ENCODE measurements at places on chromosomes 1 and 21.

DNA sequence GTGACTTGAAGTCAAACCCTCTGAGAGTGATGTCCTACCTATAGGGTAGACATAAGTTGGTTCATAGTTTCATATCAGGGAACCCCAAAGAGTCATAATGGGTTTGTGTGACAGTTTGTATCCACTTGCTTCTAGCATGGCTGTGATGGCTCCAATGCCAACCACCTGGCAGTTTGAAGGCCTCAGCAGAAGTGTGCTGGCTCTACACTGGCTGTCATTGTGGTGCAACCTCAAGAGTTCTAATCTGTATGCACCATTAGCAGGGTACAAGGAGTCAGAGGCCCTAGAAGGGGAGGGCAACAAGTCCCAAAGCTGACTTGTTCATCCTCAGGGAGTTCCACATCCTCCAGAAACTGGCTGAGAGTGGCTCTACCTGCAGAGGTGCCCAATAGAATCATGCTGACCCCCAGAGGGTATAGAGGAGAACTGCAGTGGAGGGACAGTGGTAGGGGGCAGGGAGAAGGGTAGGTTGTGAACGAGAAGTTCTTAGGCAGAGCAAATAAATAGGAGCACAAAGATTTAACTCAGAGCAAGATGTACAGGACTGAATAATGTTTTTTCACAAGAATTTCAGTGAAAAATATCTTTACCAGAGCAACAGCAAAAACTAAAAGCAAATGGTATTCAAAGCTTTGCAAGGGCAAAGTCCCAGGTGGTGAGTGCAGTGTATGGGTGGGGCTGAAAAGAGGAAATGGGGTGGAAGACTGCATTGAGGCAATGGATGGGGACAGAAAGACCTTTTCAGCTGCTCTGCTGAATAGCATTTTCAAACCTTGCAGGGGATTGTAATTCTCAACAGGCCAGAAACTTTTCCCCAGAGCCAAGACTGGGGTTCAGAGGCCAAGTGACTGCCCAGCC is 3.2 kb downstream of the FCRL2 start:
- no peak for DNase-seq

DNA sequence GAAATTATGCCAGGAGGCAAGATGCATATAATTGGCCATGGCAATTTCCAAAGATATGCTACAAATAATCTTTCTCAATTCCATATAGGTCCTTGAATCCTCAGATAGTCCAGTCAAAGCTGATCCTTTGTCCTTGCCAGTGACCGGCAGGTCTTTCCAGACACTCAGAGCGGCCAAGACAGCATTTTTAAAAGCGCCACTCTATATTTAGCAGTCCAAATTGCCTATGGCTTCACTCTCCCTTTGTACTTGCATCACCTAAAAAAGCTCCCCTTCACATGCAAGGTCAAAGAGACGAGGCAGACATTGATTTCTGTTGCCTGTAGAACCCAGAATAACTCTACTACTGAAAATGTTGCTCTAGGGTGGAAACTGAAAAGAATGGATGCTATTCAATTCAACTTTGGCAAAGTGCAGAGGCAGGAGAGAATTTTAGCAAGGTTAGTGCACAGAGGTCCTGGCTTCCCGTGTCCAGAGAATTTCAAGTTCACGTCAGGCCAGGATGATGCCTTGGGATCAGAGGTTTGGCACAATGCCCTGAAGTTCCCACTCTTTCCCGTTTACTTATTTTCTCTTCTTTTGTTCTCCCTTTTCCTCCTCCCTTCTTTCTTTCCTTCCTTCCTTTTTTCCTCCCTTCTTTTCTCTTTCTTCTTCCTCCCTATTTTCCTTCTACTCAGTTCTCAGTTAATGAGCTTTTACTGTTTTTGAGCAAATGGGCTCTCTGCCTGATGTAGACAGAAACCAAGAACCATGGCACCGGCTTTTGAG is 108.5 kb downstream of the KCNK1 start:
- no peak for DNase-seq

- peak; percentile 47 for DNase-seq
Observed at GRCh38 chr1:21308847-21309652, 18.8 kb upstream of the ECE1 start.

- no peak for DNase-seq
Observed at GRCh38 chr1:19476450-19477190, 8.7 kb downstream of the CAPZB start.

DNA sequence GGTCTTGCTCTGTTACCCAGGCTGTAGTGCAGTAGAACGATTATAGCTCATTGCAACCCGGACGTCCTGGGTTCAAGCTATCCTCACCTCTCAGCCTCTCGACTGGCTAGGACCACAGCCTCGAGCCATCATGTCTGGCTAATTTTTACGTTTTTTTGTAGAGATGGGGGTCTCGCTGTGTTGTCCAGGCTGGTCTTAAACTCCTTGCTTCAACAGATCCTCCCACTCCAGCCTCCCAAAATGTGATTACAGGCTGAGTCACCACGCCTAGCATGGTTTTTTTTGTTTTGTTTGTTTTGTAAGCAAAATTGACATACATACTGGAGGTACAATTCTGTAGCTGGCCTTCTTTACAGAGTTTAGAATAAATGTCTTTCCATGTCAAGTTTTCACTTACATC is 994 bp upstream of the LAMTOR5 start:
- DNase-seq, result no peak

GRCh38 chr1:236518322-236518721 is 5.5 kb upstream of the LGALS8 start:
- no peak for DNase-seq

GRCh38 chr1:23787701-23788100 is 3.2 kb upstream of the LYPLA2 start:
- no peak for DNase-seq

DNA sequence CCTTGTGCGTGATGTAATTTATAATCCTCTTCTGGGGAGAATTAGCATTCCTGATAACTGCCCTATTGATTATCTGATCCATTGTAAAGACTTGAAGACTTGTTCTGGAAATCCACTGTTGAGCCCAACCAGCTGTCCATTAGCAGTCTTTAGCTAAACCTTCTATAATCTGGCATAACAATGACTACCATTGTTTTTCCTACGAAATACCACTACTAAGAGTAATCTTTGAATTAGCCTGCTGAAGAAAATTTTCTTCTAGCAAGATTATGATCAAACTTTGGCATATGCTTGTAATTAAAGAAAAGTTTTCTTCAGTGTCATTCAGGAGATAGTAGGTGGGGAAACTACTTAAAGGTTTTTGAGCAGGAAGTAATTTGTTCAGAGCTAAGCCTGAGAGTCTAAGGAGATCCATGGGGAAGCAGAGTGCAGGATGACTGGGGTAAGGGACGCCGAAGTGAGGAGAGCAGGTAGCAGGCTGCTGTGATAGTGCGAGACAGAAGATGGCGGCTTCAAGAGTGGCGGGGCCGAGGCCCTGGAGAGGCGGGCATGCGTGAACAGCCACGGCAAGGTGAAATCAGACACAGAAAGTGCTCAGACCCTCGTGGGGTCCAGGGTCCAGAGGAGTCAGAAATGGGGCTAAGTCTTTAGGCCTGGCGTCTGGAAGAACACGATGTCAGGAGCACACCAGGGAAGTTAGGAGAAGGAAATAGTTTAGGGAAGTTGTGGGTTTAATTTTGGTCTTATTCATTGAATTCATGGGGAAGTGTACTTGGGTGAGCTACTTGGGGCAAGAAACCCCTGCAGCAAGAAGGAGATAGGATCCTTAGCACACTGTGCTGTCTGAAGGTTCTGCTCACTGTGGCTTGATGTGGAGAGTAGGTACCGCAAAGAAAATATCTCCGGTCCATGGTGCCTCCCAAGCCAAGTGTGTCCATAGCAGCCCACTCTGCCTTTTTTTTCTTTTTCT is 112.6 kb upstream of the ADAR start:
- DNase-seq, result no peak

DNA sequence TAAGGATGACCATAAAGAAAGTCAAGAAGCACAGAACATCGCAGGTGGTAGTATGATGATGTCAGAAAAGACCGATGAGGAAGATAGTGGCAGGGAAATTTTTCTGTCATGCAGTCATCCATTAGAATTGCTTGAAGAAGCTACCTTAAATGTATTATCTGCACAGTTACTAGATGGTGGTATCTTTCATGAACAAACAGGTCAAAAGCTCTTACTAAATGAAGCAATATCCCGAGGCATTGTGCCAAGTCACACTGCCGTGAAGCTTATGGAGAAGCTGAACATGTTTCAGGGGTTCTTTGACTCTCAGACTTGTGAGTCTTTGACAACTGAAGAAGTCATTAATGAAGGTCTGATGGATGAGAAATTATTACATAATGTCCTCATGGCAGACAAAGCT is 128.8 kb downstream of the MACF1 start:
- no peak for DNase-seq

DNA sequence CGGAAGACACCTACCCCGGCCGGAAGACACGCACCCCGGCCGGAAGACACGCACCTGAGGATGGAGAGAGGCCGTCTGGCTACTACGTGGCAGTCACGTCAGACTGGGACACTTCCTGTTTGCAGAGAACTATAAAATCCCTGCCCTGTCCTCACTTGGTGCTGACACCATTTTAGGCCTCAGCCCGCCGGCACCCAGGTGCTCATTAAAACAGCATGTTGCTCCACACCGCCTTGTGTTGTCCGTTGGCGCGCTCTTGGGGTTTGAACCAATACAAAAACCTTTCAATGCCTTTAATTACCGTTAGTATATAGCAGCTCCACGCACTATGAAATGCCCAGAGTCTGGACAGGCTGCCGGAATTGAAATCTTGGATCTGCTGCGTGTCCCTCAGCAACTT is 34.7 kb downstream of the VN1R5 start:
- DNase-seq, result no peak

DNA sequence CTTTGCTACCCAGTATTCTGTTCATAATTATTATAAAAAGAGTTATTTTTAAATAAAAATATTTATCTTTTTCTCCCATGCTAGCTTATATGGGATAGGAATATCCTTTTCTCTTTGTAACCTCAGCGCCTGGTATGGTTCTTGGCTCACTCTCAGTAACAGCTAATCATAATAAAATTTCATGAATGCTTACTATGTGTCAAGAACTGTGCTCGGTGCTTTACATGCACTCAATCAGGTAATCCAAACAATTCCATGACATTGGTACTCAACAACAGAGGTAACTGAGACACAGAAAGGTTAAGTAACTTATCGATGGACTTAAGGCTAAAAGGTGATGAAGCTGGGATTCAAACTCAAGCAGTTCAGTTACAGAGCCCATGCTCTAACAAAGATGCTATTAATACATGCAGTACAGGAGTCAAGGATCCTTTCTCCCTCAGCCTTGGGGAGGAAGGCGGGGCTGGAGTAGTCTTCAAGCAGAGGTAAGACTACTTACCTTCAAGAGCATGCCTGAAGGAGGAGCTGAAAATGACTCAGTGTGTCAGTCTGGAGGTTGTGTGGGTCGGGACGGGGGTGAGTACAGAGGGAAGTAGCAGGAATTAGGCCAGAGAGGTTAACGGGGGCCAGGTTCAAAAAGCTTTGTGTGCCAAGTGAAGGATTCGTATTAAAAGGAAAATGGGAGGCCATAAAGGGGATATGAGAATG is 73.4 kb downstream of the PLPPR5 start:
- no peak for DNase-seq

DNA sequence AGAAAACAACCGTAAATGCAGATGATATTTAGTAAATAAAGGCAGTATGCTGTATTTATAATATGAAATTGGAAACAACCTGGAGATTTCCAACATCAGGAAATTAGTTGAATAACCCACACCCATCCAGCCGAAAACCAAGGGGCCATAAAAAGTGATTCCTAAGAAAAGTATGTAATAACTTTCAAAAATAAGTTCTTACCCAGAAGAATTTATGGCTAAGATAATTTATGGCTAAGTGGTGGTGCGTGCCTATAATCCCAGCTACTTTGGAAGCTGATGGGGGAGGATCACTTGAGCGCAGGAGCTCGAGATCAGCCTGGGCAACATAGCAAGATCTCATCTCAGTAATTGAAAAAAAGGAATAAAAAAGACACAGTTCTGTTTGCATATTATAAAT is 43.2 kb downstream of the TMCO4 start:
- DNase-seq, result no peak

DNA sequence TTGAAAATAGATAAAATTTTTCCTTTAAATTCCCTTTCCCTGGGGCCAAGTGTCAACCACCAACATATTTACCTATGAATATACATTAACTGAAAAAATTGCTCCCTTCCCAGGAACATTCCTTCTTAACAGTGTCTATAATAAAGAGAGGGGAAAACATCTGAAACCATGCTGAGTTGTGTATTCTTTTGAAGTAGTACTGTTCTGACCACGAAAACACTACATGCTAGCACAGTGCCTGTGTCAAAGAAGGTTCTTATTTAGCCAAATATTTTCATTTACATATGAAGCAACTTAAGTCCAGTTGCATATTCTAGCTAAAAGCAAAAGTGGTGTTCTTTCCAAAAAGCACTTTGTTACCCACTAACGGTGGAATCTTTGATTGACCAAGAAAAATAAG is 311.2 kb downstream of the VAV3 start:
- no peak for DNase-seq

- DNase-seq, result no peak
Observed at GRCh38 chr1:24544239-24544638, 11.6 kb upstream of the NCMAP start.

DNA sequence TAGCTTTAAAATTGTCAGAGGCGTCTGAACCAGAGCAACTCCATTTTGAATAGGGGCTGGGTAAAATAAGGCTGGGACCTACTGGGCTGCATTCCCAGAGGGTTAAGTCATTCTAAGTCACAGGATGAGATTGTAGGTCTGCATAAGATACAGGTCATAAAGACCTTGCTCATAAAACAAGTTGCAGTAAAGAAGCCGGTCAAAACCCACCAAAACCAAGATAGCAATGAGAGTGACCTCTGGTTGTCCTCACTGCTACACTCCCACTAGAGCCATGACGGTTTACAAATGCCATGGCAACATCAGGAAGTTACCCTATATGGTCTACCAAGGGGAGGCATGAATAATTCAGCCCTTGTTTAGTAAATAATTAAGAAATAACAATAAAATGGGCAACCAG is 143.6 kb downstream of the GABPA start:
- no peak for DNase-seq

- DNase-seq, result no peak
Observed at GRCh38 chr21:42970946-42971653, 3.3 kb upstream of the PKNOX1 start.

DNA sequence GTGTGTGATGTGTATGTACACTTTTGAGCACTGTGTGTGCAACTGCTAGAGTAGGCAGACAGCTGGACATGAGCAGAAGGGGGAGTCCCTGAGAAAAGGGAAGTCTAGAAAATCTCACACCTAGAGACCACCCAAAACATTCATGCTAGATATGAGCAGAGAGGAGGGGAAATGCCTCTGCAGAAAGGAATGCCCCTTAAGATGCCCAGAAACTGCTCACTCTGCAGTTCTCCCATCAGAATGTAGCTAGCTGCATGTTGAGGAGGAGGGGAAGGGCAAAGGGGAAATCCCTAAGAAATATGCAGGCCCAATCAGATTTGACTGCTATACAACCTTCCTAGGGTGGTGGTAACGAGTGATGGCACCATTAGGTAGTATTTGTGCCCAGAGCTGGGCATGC is 31.8 kb upstream of the MAGOH start:
- no peak for DNase-seq

DNA sequence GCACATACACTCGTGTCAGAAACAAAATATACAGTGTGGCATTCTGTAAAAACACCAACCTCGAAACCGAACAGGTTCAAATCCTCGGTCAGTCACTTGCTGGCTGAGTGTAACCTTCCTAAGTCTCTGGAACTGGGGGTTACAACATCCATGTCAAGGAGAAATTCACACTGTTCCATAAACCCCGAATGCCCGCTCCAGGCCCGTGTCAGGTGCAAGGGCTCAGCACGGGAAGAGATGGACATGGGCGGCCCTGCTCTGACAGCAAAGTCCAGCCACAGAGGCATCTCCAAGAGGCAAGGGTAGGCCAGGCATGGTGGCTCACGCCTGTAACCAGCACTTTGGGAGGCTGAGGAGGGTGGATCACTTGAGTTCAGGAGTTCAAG is 79.5 kb downstream of the SLC66A1 start:
- DNase-seq, result no peak

- peak; percentile 47 for DNase-seq
Observed at GRCh38 chr1:65459397-65459768, 38.9 kb downstream of the LEPR start.

Measured in D341Med (cell line).